ENCODE measurements at places on chromosomes 7 and 10. TPM values are rescaled to one million over a fixed set of nuclear protein-coding genes. Genes with fewer than 3 reads are reported as not detected.

DNA sequence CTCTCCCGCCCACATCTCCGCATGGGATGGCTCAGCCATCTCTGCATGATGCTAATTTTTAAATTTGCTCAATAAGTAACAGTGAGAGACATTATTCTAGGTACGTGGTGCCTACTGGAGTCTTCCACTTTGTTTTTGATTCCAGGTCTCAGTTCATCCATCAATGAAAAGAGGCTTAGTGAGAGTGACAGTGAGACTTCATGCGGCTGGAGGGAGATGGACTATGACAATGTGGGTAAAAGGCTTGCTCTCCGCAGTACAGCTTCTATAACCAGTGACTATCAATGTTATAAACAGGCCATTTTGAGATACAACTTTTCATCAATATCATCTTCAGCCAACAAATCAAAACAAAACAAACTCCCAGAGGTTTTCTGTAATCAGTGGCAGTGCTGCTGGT lies 563.4 kb upstream of the MKI67 start:
- no peak for DNase-seq

DNA sequence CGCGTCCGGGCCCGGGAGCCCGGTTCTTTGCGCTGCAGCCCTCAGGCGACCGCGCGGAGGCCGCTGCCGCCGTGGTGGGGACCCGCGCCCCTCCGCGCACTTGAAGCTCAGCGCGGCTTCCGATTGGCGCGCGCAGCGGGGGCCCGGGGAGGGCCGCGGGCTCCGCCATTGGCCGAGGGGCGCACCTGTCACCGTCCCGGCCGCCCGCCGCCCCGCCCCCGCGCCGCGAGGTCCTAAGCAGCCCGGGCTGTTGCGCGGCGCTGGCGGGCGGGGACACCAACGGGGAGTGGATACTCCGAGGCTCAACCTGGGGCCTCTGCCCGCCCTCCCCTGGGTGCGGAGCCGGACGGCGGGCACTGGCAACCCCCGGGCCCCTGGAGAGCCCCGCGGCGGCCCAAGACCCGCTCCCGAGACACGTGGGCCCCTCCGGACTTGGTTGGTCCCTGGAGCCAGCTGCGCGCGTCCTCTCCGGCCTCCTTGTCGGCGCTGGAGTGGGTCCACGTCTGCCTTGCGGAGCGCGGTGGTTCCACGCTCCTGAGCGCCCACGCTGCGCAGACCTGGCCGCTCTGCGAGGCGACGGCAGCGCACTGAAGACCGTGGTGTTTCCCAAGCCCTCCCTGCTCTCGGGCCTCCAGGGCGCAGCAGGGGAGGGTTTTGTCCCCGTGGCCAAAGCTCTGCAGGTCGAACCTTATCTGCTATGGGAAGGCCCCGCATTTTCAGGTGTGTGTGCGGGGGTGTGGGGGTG lies at the start of gene MNX1:
Gene MNX1 (minus strand): TSS at position 76 of the 745 bp plus-strand sequence. CDS start 313 bp downstream, outside the sequence.
- DNase-seq: no peak

DNA sequence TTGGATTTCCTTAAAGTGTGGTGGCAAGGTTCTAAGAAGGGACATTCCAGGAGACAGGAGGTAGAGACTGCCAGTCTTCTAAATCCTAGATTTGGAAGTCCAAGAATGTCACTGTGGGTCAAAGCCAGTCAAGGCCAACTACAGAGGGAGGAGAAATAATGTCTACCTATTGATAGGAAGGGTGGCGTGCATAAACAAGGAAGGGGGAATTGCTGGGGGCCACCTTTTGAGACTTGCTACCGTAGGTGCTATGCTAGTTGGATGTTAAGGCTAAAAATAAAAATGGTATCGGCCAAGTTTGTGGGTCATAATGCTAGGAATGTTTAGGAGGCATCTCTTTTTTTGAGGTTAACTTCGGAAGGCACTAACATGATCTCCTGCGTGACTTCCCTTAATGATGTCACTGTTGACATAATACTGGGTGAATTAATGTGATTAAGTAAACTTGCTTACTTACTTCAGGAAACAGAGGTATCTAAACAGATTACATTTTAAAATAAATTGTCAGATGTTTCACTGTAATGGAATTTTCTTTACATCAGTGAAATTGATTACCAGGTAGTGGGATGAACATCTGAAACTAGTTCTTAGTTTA lies 4.8 kb downstream of the BTRC start:
- no peak for DNase-seq

- DNase-seq: no peak
These were observed 167.7 kb upstream of the ADO start for GRCh38 chr10:62636825-62637248.

DNA sequence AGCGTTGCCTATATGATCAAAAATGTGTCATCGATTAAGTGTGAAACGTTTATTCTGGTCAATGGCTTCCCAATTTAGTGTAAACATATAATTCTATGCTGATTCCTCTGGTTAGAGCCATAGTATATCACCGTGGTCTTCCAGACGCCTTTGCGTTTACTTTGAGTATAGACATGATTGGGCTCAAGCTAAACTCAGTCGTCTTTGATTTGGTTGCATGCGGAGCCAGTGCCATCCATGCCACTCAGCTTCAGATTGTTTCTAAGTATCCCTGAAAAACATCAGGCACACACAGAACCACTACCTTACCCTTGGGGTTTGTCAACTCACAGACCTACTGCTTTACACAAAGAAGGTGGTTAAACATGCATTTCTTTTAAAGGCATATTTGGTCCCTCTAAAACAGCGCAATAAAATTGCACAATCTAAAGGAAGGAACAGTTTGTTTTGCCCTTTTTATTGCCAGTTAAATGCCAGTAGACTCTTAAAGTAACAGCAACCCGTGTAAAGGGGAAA lies 273.6 kb upstream of the KLF6 start:
- no peak for DNase-seq

Gene P4HA1
- 25.0 TPM for total RNA-seq

DNA sequence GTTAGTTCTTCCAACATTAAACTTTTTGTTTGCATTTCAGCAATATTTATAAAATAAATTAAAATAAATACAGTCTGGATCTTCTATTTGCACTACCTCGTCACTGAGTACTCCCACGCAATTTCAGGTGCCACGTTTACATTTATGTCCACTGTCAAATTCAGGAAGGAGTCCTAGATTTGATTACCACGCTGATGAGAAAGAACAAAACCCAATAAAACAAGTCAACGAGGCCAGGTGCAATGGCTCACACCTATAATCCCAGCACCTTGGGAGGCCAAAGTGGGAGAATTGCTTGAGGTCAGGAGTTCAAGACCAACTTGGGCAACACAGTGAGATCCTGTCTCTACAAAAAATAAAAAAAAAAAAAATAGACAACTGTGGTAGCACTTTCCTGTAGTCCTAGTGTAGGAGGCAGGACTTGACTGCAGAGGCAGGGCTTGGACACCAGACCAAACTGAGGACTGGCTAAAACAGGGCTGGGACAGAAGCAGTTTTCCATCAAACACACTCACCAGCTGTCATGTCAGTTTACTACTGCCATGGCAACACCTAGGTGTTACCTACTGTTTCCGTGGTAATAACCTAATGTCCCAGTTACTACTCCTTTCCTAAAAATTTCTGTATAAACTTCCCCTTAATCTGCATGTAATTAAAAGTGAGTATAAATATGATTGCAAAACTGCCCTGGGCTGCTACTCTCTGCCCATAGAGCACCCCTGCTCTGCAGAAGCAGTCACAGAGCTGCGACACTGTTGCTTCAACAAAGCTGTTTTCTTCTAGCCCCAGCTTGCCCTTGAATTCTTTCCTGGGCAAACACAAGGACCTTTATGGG lies 341.7 kb downstream of the PARD3 start:
- no peak for DNase-seq
